ENCODE measurements at places on chromosomes 12 and 14. TPM values are rescaled to one million over a fixed set of nuclear protein-coding genes. Genes with fewer than 3 reads are reported as not detected.
A peak's percentile ranks its signal among the peaks of the same experiment; 100 is the strongest.

DNA sequence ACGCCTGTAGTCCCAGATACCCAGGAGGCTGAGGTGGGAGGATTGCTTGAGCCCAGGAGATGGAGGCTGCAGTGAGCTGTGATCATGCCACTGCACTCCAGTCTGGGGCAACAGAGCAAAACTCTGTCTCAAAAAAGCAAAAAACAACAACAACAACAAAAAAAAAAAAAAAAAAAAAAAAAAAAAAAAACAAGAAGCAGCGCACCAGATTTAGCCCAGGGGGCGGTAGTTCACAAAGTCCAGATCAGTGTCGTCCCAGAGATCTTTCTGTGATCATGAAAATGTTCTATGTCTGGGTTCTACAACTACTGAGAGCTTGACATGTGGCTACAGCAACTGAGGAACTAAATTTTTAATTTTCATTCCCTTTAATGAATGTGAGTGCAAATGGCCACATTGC, 27.4 kb downstream of the OAS2 start:
- peak; percentile 9 for DNase-seq

DNA sequence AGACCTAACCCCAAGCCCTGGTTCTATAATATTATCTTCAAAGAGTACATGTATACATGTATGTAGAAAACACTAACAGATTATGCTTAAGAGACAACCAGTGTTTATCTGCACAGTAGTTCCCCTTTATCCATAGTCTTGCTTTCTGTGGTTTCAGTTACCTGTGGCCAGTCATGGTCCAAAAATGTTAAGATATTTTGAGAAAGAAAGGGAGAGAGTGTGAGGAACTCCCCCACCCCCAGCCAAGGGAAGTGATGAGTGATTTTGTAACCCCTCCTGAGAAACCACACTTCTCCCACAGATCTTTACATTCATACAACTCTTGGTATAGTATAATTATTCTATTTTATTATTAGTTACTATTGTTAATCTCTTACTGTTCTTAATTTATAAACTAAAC, 77.3 kb upstream of the CNTN1 start:
- DNase-seq: no peak

GRCh38 chr14:65892315-65892714, 479.8 kb downstream of the FUT8 start:
- no peak for DNase-seq

DNA sequence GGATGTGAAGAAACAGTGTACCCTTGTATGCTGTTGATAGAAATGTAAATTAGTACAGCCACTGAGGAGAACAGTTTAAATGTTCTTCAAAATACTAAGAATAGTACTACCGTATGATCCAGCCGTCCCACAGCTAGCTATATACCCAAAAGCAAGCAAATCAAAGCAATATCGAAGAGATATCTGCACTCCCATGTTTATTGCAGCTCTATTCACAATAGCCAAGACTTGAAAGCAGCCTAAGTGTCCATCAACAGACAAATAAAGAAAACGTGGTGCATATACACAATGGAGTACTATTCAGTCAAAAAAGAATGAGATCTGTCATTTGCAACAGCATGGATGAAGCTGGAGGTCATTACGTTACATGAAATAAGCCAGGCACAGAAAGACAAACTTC, 88.5 kb upstream of the SLC38A4 start:
- DNase-seq: no peak

GRCh38 chr12:116878567-116879508, 2.4 kb downstream of the HRK start:
- peak; percentile 19 for DNase-seq

DNA sequence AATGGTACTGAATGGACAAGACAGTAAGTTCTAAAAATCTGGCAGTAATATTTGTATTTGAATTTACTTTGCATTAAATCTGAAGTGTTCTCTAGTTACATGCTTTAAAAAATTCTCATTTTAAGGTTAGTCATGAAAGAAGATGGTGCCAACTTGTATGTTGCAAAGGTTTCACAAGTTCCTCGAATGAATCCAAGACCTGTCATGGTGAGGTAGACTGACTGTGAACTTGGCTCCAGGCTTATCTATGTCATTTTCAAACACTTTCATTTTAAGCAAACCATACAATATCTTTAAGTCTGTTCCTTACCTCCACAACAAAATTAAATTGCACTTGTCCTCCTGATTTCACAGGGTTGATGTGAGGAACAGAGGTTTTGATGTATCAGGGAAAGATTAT, 23.4 kb downstream of the CLEC2D start:
- no peak for DNase-seq

- peak; percentile 21 for DNase-seq
These were observed 56.9 kb downstream of the IGF1 start for GRCh38 chr12:102423462-102423861.

DNA sequence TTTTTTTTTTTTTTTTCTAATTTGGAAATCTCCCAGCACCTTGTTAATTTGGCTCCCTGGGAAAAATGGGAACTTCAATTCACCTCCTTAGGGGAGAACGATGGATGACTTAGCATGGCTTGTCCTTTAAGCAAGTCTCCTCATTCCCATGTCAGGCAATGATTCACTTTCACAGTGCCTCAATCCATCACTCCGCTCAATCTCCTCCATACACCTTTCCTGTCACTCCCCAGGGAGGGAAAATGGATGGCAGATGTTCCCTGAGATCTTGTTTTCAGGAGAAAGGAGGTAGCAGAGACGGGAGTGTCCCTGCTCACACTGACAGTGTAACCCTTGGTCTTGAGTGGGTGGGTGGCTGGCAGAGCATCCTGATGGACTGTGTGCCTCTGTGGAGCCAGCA, 51.0 kb downstream of the SLC8A3 start:
- DNase-seq: no peak

DNA sequence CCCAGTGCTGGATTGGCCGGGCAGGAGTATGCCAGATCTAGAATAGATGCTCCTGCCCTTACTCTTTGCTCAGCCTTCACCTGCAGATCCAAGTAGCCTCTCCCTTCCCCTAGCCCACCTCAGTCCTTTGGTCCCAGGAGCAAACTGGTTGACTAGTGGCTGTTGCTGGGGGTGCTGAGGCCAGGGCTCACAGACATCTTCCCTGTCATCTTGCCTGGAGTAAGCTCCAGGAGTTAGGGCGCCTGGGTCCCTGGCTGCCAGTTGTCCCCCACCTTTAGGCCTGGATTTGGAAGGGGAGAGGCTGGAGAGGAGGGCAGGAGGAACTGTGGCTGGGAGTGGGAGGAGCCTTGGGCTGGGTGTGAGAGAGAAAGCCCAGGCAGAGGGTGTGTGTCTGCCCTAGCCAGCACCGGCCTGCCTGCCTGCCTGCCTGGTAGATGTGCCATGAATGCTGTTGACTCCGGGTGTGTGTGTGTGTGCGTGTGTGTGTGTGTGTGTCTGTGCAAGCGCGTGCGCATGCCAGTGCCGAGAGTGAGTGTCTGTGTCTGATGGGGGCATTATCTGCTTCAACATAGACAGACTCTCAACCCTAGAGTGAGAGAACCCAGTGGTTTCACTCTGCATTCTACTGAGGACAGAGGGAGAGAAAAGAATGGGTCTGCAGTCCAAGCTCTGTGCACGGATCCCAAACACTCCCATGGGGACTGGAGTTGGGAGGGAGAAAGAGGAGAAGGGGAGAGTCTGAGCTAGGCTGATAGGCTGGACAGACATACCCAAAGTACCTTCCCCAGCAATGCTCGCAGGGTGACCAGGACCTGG, 845 bp upstream of the RARG start:
- DNase-seq: peak; percentile 66

DNA sequence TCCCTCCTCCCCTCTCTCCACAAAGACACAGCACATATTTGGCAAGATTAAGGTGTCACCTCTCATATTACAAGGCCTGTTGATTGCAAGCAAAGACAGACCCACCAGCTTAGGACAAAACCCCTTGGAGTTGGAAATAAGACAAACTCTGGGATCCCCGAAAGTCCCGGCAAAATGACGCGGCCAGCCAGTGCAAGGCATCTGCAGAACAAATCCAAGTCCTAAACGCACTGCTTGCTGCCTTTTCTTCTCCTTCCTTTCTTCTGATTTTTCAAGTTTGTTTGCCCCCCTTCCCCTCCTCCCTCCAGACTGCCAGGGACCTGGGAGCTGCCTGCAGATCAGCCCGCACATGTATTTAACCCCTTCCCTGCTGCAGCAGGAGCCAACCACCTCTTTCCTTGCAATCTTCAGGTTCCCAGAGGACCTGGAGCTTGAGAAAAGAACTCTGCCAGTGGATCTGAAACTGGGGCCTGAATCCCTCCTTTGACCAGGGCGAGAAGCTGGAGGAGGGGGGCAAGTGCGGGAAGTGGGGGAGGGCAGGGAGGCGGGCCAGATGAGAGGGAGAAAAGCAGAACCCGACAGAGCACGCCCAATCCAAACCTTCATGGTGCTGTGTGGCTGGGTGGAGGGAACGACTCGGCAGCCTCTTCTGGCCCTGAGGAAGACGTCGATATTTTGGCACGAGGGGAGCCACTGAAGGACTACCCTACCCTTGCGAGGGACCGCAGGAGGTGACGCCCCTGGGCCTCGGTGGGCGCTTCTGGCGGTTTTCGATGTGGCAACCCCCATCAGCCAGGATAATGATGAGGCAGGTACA, 2.0 kb upstream of the NTF3 start:
- DNase-seq: peak; percentile 42

DNA sequence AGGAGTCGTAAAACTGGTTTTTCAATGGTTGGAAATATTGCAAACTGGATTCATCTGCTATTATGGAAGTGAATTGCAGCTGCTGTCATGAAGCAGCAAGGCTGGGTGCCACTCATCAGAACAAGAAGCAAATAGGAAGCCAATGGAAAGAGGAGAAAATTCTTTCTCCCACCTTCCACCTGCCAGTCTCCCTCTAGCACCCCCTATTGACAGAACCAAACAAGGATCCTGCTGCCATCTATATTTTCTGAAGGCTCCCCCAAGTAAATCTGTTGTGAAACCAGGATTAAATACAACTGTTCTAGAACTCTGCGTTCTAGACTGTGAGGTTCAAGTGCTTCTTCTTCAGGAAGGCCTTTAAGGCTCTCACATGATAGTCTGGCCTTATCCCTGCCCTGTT, 286.6 kb downstream of the AACS start:
- no peak for DNase-seq

DNA sequence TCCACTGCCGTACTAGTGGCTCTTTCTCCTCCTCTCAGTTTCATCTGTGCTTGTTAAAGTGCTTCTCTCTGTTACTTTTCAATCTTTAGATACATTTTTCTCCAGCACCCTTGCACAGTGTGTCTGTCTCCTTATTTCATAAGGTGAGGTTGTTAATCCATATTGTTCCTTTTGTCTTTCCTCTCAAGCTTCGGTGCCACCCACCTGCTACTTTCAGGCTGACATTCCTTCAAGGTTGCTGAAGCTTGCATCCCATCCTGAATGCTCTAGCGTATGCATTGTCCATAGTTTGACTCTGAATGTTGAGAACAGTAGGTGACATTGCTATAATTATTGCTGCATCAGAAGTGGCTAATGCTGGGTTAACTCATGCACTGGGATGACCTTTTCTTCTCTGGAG, 20.6 kb downstream of the TUNAR start:
- DNase-seq: no peak

- no peak for DNase-seq
These were observed 277.0 kb downstream of the TRHDE start for GRCh38 chr12:72549184-72549583.

DNA sequence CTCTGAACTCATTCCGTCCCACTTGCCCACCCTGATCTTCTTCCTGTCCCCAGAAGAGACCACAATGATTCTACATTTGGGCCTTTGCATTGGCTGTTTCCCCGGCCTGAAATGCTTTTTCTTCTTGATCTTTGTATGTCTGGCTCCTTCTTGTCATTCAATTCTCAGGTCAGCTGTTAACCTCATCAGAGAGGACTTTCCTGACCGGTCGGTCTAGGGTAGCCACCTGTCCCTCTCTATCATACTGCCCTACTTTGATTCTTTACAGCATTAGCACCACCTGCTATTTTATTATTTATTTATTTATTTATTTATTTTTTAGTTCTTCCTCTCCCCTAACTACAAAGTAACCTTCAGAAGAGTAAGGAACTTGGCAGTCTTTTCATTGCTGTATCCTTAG, 84.3 kb downstream of the DYRK2 start:
- no peak for DNase-seq

- no peak for DNase-seq
These were observed 111.4 kb upstream of the TMEM132C start for GRCh38 chr12:128155571-128155970.

- no peak for DNase-seq
These were observed 5.3 kb upstream of the SERPINA4 start for GRCh38 chr14:94555991-94556390.

GRCh38 chr14:105041841-105042765, 21.2 kb upstream of the CDCA4 start:
- DNase-seq: no peak

DNA sequence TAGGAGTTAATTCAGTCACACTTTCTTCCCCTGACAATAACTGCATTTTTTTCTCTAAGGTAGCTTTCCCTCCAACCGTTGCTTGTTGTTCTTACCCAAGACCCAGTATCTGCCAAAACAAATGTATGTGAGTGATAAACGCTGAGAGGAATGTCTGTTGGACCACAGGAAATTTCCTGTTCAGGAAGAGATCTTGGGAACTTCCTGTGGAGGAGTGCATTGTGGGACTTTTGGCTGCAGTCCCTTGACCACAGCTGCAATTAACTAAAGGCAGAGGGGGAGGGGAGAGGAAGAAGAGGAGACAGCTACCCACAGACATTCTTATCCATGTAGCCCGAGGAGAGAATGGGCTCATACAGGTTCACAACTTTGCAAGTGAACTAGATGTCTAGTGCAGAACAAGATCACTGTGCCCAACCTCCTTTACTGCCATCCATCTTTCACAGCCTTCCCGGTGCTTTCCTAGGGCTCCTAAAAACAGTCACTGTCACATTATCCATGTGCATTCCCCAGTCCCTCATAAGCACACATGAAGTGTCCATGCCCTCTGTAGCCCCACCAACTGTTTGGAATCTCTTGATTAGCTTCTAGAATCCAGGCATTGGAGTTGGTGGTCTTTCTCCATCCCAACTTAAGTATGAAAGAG, 149.5 kb downstream of the ETV6 start:
- DNase-seq: peak; percentile 96

DNA sequence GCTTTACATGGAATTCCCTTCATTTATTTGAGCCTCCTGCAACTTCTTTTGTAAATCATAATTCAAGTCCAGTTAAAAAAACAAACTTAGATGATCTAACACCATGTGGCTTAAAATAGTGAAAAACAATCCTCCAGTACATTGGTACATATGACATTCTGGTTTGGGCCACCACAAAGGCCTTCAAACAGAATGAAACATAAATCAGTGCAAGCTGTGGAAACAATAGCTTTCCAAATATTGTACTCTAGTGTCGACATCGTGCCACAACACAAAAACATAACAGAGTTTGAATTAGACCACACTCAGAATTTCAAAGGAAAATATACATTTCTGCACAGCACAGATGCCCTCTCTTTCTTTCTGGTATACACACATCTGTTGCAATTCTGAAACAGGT, 751.3 kb downstream of the SLC6A15 start:
- no peak for DNase-seq

The TMEM63C gene
- 0.74 TPM for total RNA-seq

The MYO1A gene
- not detected for total RNA-seq

The KRT5 gene
- not detected for total RNA-seq

The KSR2 gene
- total RNA-seq: 0.04 TPM

The BMP4 gene
- 13.6 TPM for total RNA-seq

The BCL7A gene
- total RNA-seq: 16.2 TPM

The BHLHE41 gene
- total RNA-seq: 1.3 TPM

The SMIM41 gene
- total RNA-seq: not detected

The RFX4 gene
- not detected for total RNA-seq

The ACOT6 gene
- total RNA-seq: 0.45 TPM

The TROAP gene
- 8.0 TPM for total RNA-seq

The RHEBL1 gene
- total RNA-seq: 1.1 TPM

The SLC38A4 gene
- total RNA-seq: 0.21 TPM
